Stimulated activated CD4-positive, alpha-beta T cell treated with anti-CD3 and anti-CD28 coated beads, TNF-alpha, amount 100 ng/mL, for 24 hours (primary cell): ENCODE measurements at places on chromosomes 12 and 14.
A peak's percentile ranks its signal among the peaks of the same experiment; 100 is the strongest.

DNA sequence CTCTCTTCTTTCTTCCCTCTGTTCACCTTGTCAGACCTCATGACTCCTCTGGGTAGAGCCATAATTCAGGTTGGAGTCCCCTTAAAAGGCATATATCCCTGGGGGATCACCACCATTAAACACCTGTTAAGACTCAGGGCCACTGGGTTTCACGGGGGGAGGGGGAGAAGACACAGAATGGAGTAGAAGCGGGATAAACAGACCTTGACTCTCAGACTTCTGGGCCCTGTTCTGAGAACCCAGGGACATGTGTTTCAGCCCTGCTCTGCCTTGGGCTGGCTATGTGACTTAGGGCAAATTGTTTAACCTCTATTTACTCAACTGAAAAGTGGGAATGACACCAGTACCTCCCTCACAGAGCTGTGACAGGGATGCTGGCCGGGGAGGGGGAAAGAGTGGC lies 4.6 kb downstream of the CDH24 start:
- no peak for DNase-seq

DNA sequence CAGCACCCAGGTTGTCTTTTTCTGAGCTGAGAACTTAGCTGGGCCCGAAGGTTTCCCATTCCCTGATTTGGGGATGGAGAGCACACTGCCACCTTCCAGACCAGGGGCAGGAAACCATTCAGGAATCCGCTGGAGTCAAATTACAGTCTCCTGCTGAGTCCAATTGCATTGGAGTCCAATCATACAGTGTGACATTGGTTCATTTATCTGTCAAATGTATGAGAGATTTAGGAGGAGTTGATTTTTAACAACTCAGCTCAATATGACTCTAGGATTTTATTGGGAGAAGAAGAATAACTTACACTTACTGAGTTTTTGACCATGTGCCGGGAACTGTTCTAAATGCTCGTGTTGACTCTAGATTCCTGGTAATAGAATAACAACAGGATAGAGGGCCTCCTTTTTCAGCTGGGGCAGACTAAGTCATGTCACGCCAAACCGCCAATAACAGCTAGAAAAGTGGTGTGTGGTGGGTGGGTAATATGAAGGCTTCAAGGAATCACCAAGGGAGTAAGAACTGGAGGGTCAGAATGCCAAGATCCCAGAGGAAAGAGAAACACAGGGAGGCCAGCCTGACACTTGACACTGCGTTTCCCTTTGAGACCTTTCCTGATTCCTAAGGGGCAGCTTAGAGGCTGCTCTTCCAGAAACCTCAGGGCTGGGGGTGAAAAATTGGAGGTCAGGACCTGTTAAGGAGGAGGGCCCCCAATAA lies 11.5 kb downstream of the SYNDIG1L start:
- DNase-seq = no peak

DNA sequence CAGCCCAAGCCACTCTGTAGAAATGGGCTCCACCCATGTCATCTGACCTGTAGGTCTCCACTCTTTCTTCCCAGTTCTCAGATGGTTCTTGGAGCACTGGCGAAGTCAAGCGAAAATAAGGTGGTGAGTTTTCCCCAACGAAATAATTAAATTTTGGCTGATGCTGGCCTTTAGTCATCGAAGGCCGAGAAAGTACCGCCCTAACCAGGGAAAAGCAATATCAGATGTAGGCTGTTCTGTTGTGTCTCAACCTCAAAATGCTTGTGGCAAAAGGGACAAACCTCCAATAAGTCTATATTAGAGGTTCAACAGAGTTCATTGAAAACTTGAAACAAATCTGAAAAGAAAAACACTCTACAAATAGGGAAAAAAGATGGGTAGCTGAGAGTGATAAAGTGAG lies 48.6 kb upstream of the BCAT1 start:
- no peak for DNase-seq

DNA sequence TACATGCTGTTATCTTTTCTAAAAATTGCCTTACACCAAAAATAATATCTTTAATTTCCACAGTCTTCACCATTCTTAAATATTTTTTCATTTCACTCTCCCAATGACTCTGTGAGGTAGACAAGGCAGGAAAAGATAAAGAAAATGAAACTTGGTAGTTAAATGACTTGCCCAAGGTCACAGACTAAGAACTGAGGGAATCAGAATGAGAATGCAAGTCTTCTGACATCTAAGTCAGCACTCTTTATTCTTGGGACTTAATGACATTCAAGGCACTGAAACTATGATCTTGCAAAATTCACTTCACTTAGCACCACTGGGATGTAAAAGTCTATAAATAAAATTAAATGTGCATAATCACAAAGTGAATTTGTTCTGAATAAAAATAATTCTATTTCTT lies 104.5 kb downstream of the SLC2A13 start:
- no peak for DNase-seq

GRCh38 chr12:14362352-14362751 lies 3.1 kb upstream of the ATF7IP start:
- DNase-seq = no peak

- no peak for DNase-seq
These were observed 284.5 kb upstream of the AMIGO2 start for GRCh38 chr12:47364261-47364660.

GRCh38 chr12:27863839-27864238 lies 83.8 kb upstream of the MANSC4 start:
- no peak for DNase-seq

DNA sequence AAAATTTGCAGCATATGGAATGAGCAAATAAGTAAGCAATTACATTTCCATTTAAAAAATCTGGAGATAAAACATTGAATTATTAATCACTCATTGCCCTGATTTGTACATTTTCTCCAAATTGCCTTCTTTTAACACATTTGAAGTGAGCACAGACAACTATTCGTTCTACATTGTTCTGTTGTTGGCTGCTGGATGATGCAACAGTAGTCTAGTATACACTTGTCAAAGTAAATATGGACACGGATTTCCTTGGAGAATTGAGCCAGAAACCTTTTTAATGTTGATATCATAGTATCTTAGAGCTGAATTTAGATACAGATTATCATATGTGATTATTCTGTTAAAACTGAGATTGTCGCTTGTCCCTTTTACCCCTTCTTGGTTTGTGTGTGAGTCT lies 188.2 kb downstream of the FUT8 start:
- DNase-seq = no peak

DNA sequence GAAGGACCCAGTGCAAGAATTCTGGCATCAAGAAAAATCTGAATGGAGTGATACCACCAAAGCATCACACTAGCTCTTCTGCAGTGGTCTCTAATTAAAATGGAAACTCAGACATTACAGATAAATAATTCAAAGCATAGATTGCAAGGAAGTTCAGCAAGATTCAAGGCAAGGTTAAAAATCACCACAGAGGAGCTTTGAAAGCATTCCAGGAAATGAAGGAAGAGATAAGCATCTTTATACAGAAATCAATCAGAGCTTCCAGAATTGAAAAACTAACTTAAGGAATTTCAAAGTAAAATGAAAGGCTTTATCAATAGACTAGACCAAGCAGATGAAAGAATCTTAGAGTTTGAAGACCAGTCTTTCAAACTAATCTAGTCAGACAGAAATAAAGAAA lies 20.4 kb upstream of the GLIPR1 start:
- no peak for DNase-seq

GRCh38 chr12:68158432-68158831 lies 1.1 kb downstream of the IFNG start:
- no peak for DNase-seq

DNA sequence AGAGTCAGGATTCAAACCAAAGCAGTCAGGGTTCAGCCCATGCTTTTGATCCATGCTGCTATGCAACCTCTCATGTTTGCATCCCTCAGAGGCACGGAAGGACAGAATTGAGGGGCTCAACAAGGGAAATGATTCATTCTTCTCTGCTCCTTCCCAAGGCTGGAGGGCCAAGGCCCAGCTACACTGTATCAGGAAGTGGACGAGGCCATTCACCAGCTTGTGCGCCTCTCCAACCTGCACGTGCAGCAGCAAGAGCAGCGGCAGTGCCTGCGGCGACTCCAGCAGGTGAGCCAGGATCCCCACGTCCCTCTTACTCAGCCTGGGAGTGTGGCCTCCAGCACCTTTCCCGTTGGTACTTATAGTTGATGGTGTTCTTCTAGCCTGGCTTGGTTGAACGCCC lies 8.6 kb downstream of the ARHGEF40 start:
- no peak for DNase-seq

DNA sequence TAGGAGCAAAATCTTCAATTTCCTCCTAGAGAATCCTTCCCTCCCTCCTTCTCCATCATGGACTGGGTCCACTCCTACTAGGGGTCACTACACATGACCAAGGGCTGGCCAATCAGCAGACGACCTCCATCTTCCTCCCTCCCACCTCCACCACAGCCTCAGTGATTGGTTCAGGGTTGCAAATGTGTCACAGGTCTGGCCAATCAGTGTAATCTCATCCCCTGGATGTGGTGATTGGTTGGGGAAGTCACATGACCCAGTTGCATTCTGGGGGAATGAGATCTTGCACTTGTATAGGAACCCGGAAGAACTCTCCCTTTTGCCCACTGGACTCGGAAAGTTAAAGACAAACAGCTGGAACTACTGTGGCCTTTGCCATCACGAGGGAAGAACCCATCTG lies 169.2 kb downstream of the PIWIL1 start:
- DNase-seq = no peak

DNA sequence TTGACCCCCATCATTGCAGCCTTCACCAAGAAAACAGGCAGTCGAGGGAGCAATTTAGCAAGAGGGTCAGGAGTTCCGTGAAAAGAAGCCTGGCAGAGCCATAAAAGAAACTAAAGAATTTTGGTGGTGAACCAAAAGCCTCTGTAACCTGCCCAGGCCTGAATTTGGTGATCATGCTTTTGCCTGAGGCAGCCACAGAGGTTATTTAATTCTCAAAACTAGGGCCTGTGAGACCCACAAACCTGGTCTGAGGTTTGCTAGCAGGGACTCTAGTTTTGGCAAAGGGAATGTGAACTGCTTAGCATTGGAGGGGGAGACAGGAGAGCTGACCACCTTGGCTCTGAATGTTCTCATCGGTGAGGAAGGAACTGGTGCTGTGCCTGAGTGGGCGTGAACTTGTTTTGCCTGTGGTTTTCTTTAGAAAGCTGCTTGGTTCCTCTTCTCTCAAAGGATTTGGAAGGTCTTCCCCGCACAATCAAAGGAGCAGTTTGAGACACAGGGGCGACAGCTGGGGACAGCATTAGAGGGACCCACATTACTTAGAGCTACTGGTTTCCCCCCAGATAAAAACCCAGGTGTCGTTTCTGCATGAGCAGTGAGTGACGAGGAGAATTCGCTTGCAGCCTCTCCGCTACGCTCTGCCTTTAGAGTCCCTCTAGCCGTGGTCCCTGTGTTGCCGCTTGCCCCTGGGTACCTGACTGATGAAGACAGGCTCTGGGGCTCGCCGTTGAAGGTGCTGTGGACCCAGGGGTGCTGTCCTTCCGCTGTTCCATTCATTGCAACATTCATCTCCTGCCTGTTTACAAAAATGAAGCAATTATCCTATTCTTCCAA lies 12.6 kb upstream of the WNT5B start:
- DNase-seq = no peak

DNA sequence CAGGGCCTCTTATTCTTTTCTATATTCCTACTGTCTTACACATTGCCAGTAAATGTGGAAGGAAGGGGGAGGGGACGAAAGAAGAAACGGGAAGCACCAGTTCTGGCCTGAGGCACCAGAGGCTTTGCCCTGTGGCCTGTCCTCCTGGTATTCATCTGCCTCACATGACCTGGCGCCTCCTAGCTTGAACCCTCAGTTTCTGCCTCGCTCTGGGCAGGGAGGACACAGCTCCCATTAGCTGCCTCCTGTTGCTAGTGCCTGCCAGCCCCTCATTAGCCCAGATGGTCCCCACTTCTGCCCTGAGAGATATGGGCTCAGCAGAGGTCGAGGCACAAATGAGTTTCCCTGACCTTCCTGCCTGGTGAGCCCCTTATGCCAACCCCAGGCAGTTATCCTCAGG lies 3.0 kb upstream of the PLEKHG6 start:
- DNase-seq = no peak

DNA sequence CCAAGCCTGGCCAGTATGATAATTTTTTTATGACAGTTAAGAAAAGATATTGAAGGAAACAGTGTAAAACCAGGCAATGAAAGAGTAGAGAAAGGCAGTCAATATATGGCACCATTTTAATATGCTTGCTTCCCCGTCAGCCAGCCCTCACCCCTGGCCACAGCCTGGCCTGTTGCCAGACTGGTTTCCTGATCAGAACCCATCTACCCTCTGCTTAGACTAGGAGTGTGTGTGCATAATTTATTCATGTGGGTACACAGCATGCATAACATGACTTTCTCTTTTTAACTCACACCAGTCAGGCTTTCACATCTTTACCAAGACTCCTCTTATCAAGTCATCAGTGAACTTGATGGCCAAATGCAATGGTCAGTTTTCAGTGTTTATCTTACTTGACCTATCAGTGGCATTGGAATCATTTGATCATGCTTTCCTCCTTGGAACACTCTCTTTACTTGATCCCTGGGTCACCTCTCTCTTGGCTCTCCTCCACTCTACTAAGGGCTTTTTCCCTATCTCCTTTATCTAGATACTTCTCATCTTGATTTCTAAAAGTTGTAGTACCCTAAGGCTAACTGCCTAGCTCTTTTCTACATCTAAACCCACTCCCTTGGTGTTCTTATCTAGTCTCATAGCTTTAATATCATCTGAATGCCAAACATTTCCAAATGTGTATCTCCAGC lies 10.0 kb upstream of the GPR19 start:
- DNase-seq = no peak

GRCh38 chr12:41697161-41697560 lies 447.5 kb downstream of the GXYLT1 start:
- DNase-seq = no peak

DNA sequence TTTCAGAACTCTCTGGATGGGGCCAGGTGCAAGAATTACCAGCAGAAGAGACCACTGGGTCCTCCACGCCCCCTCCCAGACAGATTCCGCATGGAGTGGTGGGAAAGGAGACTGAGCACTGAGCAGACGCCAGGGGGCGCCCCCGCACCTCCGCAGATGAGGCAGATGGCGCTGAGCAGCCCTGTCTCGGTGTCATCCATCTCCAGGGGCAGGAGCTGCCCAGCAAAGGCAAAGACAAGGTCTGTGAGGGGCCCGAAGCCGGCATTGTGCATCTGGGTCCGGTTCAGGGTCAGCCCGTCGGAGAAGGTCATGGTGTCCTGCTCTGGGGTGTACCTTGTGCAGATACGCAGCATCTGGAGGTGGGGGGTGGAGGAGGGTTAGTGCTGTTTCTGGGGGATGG lies 6.3 kb upstream of the ITGB7 start:
- peak; percentile 84 for DNase-seq

- no peak for DNase-seq
These were observed 215.0 kb downstream of the SNAPC1 start for GRCh38 chr14:61977217-61977616.

GRCh38 chr12:82832096-82832495 lies 145.4 kb downstream of the TMTC2 start:
- DNase-seq = no peak

GRCh38 chr14:55609681-55610080 lies 29.7 kb downstream of the KTN1 start:
- no peak for DNase-seq

GRCh38 chr12:42589465-42590329 lies at the start of gene PRICKLE1:
PRICKLE1 (minus strand) TSS chr12:42589746; CDS start chr12:42472516, 117,230 bp downstream.
- DNase-seq = no peak

- DNase-seq = no peak
These were observed 16.7 kb upstream of the TMEM260 start for GRCh38 chr14:56562883-56563282.

- peak; percentile 58 for DNase-seq
These were observed 910.0 kb downstream of the TMEM121 start for GRCh38 chr14:106436310-106436905.

GRCh38 chr12:4041187-4041885 lies 168.1 kb upstream of the PARP11 start:
- DNase-seq = no peak

GRCh38 chr14:106185837-106186233 lies 659.5 kb downstream of the TMEM121 start:
- DNase-seq = peak; percentile 67
